Stimulated activated CD4-positive, alpha-beta T cell treated with anti-CD3 and anti-CD28 coated beads, Interleukin-2, amount 100 ng/mL, for 24 hours (primary cell): ENCODE measurements at places on chromosomes 12 and 14.

GRCh38 chr14:74417201-74417600 is 8.8 kb downstream of the SYNDIG1L start:
- no peak for DNase-seq

DNA sequence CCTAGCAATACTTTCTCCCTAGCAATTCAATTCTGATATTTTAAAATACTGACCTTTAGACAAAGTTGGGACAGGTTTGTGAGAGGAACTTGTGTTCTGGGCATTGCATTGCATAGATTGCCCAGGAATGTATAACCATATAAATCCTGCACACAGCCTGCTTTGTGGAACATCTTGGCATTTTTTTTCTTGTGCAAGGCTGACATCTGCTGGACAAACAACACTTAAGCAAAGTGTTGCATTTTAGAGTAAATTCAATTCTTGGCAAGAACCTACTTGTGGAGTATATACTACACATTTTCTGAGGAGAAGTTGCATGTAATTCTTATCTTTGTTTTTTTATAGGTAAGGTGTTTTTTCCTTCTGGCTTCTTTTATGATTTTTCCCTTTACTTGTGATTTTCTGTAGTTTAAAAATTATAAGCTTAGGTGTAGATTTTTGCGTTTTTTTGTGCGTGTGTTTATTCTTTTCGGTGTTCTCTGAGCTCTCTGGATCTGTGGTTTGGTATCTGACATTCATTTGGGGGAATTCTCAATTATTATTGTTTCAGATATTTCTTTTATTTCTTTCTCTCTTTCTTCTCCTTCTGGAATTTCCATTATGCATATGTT is 26.4 kb downstream of the TESPA1 start:
- no peak for DNase-seq

DNA sequence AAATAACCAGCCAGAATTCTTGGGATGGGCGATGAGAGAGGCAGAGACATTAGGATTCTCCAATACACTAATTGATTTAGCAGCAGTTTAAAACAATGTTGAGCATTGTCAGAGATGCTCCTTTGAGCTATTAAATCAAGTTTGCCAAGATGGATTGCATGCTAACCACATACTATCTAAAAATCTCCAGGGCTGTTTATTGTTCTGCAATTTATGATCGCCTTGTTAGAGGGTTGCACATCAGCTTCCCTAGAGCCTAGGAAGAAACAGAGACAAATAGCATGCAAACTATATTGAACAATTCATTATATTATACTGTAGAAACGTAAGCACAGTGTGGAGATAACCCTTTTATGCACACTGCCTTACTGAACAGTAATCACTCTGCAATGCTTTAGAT is 599.9 kb downstream of the SOX5 start:
- no peak for DNase-seq

- no peak for DNase-seq
These were observed 28.3 kb downstream of the DUSP16 start for GRCh38 chr12:12534166-12534866.

DNA sequence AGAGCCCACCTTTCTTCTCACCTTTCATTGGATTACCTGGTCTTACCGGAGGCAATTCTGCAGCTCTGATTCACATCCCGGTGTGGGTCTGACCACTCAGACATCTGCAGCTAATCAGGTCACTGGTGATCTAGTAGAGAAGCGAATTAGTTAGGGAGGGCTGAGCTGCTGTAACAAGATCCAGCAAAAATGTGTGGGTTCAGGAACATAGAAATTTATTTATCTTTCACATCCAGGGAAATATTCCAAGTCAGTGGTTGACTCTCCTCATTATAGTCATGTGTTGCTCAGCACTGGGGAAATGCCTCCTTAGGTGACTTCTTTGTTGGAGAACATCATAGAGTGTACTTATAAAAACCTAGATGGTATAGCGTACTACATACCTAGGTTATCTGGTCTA is 218.7 kb upstream of the PELI2 start:
- no peak for DNase-seq

DNA sequence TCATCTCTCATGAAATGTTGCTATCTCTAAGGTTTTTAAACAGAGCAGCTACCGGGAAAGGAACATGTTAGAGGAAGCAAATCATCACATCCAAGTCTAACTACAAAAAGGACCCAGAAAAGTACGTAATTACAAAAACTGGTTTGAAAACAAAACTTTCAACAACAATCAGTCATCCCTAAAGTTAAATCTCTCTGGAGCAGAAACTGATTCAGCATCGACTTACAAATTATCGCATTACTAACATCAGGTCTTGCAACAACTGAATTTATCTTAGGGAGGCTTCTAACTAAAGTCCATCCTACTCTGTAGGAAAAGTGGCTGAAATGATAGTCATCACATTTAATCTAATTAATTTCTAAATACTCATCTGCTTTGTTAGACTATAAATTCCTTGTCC is 137.0 kb downstream of the MED13L start:
- no peak for DNase-seq

GRCh38 chr12:63964301-63964700 is 119.8 kb downstream of the SRGAP1 start:
- DNase-seq = no peak
